HL-60 (cell line): ENCODE measurements at places on chromosomes 5 and 9.

DNA sequence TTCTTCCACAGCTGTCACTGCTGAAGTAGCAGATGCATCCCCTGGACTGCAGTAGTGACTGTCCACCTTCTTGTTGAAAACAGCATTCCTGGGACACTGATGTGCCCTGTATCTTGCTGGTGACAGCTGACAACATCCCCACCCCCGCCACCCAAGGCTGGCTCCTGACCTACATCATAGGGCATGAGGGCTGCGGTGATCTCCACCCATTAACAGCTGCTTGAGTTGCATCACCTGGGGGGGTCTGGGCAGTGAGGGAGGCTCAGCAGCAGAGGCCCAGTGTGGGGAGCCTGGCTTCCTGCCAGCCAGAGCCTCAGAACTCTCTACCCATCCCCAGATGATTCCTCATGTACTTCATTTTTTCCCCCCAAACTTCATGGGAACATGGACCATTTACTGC, 4.1 kb downstream of the PRUNE2 start:
- DNase-seq = no peak

DNA sequence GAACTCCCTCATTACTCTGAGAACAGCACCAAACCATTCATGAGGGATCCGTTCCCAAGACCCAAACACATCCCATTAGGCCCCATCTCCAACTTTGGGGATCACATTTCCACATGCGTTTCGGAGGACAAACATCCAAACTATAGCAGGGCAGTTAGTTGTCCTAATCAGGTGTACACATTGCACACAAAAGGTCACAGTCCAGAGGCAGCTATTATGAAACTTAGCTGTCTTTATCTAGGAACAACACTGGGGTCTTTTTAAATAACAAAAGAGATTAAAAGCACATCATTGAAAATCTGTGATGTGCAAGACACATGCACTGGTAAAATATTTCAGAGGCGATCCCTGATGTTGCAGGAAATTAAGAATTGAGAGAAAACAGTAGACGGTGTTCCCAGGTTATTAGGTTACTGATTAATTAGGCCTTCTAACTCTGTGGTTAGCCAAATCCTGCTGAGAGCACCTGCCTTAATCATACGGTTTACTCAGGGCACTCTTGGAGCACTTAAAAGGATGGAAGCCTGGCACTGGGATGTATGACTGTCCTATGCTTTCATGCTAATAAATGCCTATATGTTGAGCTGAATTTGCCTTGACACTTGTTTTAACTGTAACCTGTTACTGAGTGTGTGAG, 1574.5 kb upstream of the WWC1 start:
- DNase-seq = no peak

DNA sequence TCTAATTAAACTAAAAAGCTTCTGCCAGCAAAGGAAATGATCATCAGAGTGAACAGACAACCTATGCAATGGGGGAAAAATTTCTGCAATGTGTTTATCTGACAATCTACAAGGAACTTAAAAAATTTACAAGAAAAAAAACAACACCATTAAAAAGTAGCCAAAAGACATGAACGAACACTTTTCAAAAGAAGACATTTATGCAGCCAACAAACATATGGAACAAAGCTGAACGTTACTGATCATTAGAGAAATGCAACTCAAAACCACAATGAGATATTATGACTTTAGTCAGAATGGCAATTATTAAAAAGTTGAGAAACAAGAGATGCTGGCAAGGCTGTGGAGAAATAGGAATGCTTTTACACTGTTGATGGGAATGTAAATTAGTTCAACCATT, 530.4 kb upstream of the DAB2 start:
- DNase-seq = no peak

DNA sequence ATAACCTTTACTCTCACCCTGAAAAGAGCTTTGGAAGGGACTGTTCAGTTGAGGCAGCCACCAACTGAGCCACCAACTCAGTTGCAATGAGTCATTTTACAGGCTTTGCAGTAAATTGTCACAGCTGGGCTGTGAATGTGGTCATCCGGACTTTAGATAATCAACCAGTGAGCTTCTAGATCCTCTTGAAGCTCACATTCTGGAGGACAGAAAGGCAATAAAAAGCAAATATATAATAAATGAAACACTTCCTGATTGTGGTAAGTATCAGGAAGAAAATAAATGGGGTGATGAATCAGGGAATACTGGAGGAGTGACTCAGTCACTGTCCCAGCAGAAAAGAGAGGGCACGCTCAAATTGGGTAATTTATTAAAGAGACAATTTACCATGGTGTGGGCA, 13.2 kb upstream of the C5orf58 start:
- no peak for DNase-seq

GRCh38 chr5:18455521-18455920, 821.3 kb downstream of the TAF11L14 start:
- no peak for DNase-seq

GRCh38 chr9:129863059-129863690, 27.9 kb downstream of the USP20 start:
- DNase-seq = peak; percentile 77

DNA sequence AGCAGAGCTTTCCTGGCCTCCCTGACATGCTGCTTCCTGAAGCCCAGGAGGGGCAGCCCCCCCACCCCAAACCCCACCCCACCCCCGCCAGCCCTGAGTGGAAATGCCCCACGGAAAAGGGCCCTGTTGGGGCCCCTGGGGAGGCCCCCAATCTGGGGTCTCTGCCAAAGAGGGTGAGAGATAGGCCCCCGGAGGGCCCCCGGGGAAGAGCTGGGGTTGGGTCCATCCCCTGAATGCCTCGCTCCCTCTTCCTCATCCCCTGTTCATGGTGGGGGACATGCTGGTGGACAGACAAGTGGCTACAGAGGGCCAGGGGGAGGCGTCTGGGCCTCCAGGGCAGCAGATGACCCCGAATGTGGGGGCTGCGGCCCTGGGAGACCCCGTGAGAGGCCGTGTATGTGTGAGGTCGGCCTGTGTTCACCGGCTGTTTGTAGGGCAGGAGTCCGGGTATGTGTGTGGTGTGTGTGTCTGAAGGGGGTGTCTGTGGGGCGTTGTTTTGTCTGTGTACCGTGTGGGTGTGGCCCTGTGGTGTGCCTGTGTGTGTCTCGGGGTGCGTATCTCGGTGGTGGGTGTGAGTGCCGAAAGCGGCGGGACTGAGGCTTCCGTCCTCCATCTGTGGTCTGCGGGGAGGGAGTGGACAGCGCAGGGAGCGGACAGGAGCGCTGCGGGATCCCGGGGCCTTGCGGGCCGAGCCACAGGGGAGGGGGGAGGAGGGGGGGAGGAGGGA, 11.3 kb downstream of the C9orf50 start:
- DNase-seq = no peak
